ENCODE measurements at places on chromosomes 2 and 18.

DNA sequence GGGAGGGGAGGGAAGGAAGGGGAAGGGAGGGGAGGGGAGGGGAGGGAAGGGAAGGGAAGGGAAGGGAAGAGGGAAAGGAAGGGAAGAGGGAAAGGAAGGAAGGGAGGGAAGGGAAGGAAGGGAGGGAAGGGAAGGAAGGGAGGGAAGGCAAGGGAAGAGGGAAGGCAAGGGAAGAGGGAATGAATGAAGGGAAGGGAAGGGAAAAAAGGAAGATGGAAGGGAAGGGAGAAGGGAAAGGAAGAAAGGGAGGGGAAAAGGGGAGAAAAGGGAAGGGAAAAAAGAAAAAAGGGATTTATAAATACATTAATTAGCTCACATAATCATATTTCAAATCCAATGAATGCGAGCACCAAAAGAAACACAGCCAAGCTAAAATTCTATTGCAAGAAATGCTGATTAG, 202.9 kb upstream of the LRRTM4 start:
- DNase-seq = no peak

DNA sequence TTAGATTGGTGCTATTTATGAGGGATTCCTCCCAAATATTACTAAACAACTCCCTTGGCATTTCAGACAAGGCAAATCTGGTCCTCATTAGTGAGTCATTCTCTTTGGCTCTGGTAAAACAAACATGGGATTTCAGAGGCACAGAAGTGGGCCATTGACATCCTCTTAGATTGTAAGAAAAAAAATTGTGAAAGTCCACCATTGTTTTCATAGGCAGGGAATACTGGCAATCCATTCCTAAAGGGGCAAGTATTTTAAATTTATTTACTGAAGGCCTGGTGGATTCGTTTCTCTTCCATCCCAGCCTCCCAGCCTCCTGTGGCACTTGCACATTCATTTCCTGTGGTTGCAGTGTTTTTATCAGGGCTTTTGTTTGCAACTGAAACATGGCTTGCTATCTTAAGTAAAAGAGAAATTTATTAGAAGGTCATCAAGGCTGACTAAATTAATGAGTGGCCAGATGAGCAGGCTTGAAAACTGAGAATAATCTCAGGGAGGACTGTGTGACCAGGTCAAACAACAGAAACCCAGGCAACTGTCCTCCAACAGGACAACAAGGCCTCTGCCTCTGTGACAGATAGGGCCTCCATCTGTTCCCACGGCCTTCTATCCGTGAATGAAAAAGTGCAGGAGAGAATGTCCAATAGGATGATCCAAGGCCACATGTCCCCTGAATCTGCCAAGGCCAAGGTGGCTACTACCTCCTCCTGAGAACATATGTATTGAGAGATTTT, 23.1 kb upstream of the TNFAIP6 start:
- DNase-seq = no peak

GRCh38 chr2:26898480-26899078, 50.6 kb downstream of the DPYSL5 start:
- no peak for DNase-seq

- peak; percentile 84 for DNase-seq
Measured at GRCh38 chr2:30115141-30115980, 31.4 kb upstream of the YPEL5 start.

GRCh38 chr2:11155381-11156035, at the start of gene SLC66A3:
TSS of gene SLC66A3 (plus strand) at chr2:11155467. CDS start at chr2:11155547, 80 bp downstream.
- DNase-seq = no peak

DNA sequence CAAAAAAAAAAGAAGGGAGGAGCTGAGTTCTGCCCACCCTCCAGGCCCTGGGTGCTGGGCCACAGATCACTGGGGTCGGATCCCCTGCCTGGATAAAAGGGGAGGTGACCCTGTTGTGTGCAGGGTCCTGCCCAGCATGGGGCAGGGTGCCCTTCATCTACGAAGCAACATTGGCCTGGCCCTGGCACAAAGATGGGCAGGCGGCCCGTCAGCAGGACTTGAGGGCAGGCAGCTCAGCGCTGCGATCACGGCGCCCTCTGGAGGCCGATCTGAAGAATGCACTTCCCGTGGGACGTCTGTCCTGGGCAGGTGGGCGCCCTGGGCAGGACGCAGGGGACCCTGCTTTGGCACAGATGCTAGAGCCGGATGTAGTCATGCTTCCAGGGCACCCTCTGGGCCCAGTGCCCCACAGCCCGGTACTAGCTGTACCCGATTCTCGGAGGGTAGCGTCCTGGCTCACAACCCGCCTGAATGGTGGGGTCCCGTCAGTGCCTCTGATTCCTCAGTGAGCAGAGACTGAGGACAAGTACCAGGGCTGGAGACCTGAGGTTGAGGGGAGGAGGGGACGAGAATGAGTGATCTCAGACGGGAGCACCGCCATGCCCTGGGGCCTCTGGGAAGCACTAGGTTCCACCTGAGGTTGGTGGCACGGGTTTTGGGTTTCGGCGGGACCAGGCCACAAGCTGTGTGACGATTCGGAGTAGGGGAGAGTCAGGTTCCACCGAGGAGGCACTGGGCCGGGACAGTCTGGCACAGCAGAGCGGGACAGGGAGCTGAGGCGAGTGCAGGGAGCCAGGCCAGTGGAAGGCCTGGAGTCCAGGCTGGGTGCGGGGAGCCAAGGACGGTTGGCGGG, 18.0 kb downstream of the ARID5A start:
- peak; percentile 75 for DNase-seq

DNA sequence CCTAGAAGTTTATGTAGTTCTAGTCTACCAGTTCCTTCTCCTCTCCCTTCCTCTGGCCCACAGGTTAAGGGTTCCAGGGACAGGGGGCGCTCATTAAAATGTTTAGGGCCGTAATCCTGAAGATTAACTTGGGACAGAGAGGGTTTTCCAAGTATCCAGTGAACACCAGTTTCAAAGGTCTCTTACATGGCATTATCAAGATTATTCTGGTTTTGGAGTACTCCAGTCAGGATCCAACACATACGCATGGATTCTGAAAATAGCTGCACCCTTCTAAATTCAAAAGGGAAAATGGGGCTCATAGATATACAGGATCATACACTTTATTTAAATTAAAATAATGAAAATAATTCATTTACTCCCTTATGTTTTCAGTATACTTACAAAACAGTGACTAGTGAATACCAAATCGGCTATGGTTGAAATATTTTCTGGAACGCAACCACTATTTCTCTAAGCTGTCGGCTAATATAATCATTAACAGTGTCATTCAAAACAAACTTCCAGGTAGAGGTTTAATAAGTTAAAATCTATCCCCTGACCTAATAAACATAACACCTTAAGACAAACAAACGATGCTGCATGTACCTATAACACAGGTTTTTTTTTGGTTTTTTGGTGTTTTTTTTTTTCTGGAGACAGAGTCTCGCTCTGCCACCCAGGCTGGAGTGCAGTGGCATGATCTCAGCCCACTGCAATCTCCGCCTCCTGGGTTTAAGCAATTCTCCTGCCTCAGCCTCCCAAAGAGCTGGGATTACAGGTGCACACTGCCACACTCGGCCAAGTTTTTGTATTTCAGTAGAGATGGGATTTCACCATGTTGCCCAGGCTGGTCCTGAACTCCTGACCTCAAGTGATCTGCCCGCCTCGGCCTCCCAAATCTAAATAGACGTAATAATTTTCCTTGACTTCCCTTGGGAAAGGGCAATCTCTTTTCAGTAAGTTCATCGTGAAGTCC, 44.7 kb downstream of the MGAT4A start:
- DNase-seq = no peak

DNA sequence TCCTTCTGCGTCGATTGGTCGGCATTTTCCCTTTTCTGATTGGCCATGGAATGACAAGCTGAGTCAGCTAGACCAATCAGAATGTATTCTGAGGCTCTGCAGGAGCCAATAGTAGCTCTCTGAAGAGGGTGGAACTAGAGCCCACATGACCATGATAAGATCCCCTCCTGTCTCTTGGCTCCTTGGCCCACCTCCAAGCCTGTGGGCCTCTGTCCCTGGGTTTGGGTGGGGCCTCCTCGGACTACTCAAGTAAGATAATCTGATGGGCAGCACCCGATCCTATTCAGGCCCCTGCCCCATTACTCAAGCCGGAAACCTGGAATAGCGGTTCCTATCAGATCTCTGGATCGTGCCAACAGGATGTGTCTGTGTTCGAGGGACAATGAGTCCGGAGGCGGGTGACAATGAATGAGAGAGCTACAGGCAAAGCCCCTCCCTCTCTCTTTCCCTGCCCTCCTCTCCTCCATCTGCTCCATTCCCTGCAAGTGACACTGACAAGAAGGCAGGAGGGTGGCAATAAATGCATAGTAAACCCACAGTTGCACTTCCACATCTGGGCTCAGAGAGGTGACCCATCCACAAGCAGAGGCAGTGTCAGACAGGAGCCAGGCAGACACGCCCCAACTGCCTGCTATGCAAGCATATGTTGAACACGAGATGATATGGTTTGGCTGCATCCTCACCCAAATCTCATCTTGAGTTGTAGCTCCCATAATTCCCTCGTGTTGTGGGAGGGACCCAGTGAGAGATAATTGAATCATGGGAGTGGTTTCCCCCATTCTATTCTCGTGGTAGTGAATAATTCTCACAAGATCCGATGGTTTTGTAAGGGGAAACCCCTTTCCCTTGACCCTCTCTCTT, 114.7 kb downstream of the TNS1 start:
- no peak for DNase-seq

DNA sequence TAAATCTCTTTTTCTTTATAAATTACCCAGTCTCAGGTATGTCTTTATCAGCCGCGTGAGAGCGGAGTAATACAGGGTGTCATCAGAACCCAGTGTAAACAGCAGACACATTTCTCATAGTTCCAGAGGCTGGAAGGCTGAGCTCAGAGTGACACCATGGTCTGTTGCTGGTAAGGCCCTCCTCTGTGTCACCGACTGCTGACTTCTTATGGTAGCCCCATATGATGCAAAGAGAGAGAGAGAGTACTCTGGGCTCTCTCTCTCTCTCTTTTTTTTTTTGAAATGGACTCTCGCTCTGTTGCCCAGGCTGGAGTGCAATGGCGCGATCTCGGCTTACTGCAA, 60.0 kb downstream of the SNORC start:
- no peak for DNase-seq

- no peak for DNase-seq
Measured at GRCh38 chr2:46858702-46859090, 56.9 kb downstream of the MCFD2 start.

GRCh38 chr2:53544871-53545558, 222.6 kb upstream of the CHAC2 start:
- no peak for DNase-seq

GRCh38 chr2:13917958-13918357, 714.6 kb upstream of the LRATD1 start:
- no peak for DNase-seq

GRCh38 chr2:153004627-153005026, 286.2 kb downstream of the ARL6IP6 start:
- no peak for DNase-seq

- no peak for DNase-seq
Measured at GRCh38 chr2:112768432-112768831, 4.0 kb upstream of the CKAP2L start.

DNA sequence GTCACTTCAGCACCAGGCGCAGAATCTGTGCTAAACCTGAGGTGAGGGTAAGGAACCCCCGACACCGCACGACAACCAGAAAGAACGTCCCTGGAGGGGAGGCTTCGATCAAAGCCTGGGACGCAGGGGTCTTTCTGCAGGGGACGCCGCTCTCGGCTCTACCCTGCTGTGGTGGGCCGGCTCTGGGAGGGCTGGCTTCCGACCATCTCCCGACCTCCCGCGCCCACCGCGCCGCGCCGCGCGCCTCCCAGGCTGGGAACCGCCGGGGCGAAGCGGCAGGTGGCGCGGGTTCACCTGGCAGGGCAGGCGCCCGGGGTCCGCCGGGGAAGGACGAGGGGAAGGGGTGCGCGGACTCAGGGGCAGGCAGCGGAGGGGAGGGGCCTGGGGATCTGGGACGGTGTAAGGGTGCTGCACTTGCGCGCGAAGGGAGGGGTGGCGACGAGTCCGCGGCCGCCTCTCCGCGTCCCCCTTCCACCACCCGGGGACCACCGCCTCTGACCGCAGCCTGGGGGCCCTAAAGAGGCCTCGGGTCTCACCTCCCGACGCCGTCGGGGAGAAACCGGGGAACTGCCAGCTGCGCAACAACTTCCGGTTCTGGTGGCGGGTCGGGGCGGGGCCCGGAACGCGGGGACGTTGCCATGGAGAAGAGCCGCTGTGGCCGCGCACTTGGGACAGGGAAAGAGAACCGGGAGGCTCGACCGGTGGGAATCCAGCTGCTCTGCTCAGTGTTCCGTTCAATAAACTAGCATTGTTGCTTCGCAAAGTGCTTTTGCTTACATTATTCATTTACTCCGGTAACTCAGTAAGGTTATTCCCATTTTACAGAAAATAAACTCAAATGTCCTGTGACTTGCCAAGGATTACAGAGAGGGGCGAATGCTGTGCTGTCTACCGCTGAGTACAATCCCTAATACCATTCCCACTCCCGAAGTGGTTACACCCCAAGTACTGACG, at the start of gene ZNF396:
TSS of gene ZNF396 (minus strand) at position 596 of the 954 bp plus-strand sequence. CDS start 3,045 bp downstream, outside the sequence.
- peak; percentile 82 for DNase-seq

DNA sequence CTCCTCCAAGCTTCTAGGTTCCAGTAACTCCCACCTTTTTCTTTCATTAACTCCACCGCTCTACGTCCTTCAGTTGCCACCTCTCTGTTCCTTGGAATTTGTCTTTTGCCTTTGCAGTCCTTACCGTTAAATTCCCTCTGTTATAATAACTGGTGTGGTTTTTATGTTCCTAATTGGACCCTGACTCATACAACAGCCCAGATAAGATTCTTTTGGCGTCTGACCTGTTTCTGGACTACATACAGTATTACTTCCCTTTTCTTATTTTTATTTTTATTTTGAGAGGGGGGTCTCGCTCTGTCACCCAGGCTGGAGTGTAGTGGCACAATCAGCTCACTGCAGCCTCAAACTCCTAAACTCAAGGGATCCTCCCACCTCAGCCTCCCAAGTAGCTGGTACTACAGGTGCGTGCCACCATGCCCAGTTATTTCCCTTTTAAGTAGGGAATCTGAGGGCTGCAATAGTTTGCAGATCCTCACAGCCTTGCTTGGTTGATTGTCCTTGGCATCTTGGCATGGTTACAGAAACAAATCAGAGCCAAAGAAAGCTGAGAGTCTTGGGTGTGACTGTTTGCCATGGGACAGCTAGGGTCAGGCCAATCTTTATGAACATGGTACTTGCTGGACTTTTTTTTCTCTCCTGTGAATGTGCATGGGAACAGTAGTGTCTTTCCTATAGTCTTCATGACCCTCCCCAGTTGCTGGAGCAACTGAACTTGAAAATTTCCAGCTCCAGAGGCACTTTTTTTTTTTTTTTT, 22.0 kb downstream of the TCF23 start:
- no peak for DNase-seq

GRCh38 chr2:55779459-55780421, 86.1 kb upstream of the PNPT1 start:
- no peak for DNase-seq

- DNase-seq = no peak
Measured at GRCh38 chr2:97654309-97654708, 8.4 kb downstream of the COX5B start.

GRCh38 chr2:62692225-62692624, 13.3 kb upstream of the EHBP1 start:
- no peak for DNase-seq

GRCh38 chr2:204004912-204005311, 68.3 kb downstream of the ICOS start:
- no peak for DNase-seq

- no peak for DNase-seq
Measured at GRCh38 chr2:237464757-237465391, 22.2 kb upstream of the MLPH start.

Data from tongue (tissue), 3 donors.